ENCODE measurements at places on chromosomes 7 and 10. TPM values are rescaled to one million over a fixed set of nuclear protein-coding genes. Genes with fewer than 3 reads are reported as not detected.

DNA sequence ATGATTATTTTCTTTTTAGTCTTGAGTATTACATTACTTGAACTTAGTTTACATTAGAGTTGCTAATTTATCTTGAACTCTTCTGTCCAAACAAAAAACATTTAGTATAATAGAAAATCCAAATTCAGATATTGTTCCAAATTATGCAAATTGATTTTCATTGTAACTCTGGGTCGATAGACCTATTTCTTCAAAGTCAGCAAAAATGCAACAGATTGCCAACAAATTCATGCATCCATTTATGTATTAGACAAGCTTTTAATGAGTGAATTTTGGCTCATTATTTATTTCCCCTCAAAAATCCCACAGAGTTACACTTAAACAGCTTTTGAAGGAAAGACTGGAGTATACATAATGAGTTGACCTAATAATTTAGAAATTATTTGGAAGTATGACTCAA lies 240.8 kb downstream of the RELN start:
- DNase-seq: no peak

- no peak for DNase-seq
These were observed 58.5 kb upstream of the ECHDC3 start for GRCh38 chr10:11683529-11684320.

RHEB gene
- 84.8 TPM for polyA plus RNA-seq

GRCh38 chr10:32189400-32190084 lies 133.3 kb upstream of the KIF5B start:
- DNase-seq: no peak

FAM221A gene
- 4.7 TPM for polyA plus RNA-seq

DNA sequence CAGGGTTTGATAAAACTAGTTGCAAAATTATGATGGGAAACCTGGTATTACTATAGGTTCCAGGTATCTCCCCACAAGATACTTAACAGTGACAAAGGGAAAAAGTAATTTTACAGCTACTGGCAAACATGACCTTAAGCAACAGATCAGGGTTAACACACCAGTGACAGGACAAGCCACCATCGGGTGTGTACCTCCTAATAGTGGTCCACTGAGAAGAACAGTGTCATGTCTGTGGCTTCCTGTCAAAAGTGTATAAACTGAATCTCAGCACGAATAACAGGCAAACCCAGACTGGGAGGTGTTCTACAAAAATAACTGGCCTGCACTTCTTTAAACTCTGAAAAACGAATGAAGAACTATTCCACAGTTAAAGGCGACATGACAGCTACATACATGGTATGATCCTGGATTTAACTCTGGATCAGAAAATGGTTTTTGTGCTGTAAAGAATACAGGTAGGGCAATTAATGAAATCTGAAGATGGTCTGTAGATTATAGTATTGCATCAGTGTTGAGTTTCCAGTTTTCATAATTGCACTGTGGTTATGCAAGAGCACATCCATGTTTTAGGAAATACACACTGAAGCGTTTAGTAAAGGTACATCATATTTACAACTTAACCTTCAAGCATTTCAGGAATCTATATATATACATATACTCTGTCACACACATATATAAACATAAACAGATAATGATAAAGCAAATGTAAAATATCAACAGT lies 32.0 kb upstream of the ARMS2 start:
- no peak for DNase-seq

DNA sequence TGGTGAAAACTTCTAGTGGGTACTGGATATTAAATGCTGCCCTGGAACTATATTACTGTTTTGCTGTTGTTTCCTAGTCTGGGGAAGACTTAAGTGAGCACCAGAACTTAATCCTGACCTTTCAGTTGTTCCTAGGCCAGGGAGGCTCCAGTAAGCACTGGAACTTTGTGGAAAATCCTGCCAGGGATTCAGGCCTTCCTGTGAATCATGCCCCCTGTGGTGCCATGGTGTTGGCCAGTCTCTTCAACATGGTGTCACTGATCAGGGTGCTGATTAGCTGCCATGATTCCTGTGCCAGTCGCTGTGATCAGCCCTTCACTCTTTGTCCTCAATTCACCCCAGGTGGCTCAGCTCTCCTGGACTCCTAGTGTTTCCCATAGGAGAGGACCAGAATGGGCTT lies 8.5 kb upstream of the AOAH start:
- no peak for DNase-seq

DNA sequence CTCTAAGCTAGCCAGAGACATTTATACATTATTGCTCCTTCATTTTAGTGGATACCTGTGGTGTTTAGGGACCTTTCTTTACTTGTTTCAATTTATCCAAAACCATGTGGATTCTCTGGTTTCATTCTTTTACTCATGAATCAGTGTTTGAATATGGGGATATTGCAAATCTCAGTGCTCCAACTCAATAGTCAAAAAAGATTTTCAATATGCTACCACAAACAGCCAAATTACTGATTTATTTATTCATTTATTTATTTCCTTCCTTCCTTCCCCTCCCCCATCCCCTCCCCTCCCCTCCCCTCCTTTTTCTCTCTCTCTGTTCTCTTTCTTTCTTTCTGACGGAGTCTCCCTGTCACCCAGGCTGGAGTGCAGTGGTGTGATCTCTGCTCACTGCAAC lies 253.1 kb upstream of the IMMP2L start:
- no peak for DNase-seq

CTAGE4 gene
- polyA plus RNA-seq: not detected

MMRN2 gene
- 18.1 TPM for polyA plus RNA-seq

GRCh38 chr10:21423338-21423737 lies 102.1 kb downstream of the SKIDA1 start:
- DNase-seq: no peak

DNA sequence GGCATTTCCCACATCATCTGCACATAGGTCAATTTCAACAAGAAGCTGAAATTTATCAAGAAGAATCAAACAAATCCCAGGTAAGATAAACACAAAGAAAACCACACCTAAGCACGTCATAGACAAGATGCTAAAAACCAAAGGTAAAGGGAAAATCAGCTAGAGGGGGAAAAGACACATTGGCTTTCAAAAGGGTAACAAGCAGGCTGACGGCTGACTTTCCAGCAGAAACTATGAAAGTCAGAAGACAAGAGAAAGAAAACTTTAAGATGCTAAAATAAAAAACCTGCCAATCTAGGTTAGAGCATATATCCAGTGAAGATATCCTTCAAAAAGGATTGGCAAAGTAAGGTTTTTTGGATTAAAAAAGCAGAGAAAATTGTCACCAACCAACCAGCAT lies 59.9 kb upstream of the RHEB start:
- no peak for DNase-seq

- no peak for DNase-seq
These were observed 163.2 kb upstream of the SHH start for GRCh38 chr7:155975490-155975889.
